ENCODE measurements at places on chromosomes 3 and 15.

DNA sequence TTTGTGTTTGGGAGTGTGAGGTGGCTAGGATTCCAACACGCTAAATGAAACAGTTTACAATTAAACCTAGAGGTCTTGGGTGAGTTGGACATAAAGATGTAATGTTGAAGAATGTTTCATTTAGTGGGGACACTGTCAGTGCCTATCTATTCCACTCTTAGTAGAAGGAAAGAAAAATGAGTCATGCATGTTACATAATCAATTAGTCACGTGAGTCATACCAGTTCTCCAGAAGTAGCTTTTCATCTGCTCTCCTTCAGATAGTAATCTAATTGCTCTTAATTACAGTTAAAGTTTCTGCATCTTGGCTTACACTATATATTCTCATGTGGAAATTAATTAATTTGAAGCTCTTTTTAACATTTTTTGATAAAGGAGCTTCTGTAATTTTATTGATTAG is 115.7 kb upstream of the P2RY1 start:
- DNase-seq: peak; percentile 45

DNA sequence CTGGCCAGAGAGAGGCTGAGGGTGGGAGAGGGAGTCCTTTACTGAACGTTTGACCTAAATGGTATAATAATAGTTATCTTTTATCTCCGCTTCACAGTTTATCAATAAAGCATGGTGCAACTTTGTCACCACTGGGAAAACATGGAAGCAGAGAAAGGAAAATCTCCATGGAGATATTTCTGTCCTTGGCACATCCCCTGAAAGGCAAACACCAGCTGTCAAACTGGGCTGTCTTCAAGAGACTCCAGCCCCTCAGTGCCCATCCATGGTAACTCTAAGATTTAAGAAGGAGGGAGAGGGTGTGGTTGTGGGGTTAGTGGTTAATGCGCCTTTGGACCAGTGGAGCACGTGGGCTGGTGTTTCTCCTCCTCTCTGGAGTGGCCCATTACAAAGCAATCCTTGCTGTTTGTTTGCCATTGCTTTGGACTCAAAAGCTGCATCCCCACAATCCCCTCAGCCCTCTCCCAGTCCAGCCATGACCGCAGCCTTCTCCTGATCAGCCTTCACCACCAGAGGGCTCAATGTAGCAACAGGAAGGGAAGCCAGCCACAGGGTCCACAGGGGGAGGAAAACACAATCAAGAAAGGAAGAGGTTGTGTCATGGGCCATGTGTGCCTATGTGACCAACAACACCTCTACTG is 38.2 kb upstream of the FAM174B start:
- peak; percentile 27 for DNase-seq

DNA sequence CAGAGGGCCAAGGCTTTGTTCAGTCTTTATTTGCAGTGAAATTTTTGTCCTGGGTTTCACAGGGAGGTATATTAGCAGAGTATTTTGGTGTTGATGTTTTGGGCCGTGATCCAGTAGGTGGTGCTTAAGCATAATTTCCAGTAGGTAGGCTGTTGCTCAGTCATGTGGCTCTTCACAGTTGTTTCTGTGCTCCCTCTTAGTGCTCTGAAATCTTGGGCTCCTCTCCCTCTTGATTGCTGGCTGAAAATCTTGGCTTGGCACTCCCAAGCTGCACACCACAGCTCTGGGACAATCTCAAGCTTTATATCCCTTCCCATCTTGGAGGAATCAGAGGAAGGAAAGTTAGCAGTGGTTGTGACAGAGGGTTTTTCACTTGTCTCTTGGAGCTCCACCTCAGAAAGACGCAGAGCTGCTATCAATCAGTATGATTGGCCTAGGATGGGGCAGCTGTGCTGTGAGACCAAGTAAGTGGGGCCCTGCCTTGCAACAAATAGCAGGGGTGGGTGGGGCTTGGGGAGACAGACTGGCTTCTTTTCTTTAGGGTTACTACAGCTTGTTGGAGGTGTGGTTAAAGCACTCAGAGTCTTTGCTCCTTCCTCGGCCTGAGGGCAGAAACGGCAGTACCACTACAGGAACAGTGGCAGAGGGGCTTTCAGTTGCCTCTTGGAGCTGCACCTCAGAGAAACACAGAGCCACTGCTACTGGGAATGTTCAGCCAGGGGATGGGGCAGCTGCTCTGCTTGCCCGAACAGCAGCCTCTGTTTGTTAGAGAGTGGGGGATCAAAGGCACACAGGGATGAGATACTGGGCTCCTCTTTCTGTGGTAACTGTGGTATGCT is 627.0 kb downstream of the SI start:
- no peak for DNase-seq

DNA sequence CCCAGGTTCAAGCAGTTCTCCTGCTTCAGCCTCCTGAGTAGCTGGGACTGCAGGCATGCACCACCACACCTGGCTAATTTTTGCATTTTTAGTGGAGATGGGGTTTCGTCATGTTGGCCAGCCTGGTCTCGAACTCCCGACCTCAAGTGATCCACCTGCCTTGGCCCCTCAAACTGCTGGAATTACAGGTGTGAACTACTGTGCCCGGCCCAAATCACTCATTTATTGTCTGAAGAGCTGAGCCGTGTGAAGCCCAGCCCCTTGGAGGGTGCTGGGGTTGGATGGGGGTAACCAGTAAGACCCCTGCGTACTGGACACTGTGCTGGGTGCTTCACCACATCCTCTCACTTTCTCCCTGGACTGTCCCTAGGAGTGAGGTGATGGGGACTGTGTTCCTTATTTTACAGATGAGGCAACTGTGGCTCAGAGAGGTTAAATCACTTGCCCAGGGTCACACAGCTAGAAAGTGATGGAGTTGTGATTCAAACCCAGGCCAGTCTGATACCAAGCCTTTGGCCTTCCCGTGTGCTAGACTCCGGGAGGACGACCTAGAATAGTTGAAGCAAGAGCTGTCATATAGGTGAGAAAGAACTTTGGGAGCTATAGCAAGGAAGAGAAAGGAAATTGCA is 41.7 kb upstream of the IREB2 start:
- DNase-seq: no peak

DNA sequence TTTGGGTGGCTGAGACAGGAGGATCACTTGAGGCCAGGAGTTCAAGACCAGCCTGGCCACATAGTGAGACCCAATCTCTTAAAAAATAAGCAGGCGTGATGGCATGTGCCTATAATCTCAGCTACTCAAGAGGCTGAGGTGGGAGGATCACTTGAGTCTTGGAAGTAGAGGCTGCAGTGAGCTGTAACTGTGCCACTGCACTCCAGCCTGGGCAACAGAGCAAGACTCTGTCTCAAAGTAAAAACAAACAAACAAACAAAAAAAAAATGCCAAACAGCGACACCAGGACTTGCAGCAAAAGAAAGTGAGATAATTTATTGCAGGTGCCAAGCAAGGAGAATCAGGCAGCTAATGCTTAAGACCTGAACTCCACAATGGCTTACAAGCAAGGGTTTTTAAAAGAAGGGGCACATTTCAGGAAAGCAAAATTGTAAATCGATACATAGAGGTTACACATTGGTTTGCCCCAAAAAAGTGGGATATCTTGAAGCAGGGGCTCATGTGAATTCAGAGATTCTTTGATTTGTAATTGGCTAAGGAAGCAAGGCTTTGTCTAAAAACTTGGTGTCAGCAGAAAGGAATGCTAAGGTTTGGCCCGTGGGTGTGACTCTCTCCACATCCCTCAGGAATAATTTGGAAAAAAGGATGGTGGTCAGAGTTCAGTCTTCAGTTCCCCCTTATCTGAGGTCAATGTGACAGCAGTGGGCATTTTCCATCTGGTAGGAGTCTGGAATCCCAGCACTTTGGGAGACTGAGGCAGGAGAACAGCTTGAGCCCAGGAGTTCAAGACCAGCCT is 5.2 kb upstream of the MPI start:
- DNase-seq: peak; percentile 42

Measured in EH (cell line).